Esophagus squamous epithelium (tissue), 5 donors: ENCODE measurements at places on chromosomes 16 and 17.

DNA sequence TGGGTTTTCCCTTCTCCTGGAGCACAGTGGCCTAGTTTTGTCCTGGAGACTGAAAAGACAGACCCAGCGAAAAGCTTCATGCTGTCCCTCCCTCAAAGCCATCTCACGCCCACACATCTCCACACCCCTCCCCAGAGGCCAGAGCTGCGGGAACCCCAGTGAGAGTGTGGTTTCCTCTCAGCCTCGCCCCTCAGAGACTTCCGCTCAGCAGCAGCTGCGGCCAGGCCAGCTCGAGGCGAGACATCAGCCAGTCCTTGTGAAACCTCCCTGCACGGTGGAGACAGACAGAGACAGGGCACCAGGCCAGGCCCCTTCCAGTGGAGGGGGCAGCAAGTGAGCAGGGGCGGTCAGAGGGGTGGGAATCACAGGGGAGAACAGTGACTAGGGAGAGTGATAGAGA is 77.0 kb upstream of the TNRC6C start:
- peak; percentile 50 for DNase-seq

DNA sequence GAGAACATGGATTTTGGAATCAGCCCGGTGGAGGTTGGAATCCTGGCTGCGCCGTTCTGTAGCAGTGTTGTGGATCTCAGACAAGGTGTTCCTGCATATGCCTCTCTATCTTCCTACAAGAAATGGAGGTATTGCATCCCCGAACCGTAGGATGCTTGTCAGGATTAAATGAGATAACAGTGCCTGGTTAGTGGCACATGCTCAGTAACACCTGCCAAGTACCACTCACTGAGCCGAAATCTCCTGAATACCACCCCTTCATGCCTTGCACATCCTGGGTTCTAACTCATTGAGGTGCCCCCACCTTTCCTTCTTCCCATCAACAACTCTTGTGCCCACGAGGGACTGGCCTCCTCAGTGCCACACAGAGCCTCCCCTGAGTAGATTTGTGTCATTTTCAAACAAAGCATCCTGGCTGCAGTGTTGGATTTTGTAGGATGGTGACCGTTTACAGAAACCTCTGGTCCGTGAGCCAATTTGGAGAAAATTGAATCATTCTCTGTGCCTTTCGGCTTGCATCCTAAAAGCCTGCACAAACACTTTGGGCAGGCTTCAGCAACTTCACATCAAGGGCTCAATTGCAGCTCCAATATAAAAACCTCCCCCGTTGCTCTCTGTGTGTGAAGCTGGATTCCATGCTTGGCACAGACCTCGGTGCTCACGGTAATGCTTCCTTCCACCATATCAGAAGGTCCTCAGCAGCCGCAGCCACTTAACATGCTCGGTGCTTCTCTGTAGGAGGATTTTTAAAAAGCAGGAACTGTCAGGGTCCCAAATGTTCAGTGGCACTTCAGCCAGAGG is 84.2 kb downstream of the WWOX start:
- DNase-seq, result no peak

GRCh38 chr17:28948873-28949184 is 2.5 kb downstream of the PHF12 start:
- no peak for DNase-seq

DNA sequence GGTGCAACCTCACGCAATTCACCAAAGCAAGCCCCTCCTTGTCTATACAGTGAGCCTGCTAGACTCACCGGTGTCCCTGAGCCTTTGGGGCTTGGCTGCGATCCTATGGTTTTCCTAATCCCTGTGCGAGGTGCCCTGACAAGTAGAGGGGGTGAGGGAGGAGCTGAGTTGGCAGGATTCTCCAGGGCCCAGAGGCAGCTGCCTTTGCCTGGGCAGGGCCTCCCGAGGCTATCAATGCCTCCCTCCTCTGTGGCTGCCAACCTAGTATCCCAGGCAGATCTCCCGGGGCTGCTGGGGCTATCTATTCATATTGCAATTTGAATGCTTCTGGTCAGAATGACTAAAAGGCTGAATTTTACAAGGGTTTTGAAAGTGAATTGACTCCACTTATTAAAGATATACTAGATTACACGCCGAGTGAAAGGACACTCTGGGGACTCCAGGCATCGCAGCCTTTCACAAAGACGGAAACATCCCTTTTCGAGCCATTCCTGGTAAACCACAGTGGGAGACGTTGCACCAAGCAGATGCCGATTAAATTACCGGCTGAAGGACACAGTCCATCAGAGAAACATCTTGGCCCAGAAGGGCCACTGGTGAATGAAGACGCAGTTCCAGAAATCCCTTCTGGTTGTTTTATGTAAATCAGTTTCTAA is 11.3 kb upstream of the PITPNM3 start:
- no peak for DNase-seq

- no peak for DNase-seq
These were observed 28.2 kb upstream of the CORO1A start for GRCh38 chr16:30155188-30155587.

DNA sequence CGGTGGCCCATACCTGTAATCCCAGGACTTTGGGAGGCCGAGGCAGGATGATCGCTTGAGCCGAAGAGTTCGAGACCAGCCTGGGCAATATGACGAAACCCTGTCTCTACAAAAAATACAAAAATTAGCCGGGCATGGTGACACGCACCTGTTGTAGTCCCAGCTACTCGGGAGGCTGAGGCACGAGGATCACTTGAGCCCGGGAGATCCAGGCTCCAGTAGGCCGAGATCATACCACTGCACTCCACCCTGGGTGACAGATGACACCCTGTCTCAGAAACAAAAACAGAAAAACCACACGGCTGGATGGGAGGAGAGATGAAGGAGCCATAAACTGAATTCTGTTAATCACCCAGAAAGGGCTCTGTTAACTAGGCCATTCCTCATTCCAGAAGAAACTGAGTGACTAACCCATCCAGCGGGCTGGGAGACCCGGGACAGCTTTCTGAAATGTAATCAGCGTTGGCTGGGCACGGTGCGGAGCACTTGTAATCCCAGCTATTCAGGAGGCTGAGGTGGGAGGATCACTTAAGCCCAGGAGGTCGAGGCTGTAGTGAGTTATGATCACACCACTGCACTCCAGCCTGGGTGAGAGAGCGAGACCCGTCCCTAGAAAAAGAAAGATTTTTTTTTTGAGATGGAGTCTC is 641 bp upstream of the NT5C3B start:
- DNase-seq, result no peak

DNA sequence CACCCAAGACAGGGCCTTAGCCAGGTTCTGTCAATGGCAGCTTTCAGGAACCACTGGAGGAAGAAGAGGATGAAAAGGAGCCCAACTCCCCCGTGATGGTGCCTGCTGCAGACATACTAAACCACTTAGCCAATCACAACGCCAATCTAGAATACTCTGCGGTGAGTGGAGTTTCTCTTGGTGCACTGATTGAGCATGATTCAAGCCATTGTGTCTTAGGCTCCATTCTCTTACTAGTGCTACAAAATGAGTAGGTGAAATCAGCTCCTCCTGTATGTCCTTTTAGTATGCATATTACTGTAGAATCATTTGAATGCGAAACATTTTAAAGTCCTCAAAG is 1.4 kb downstream of the SETD6 start:
- no peak for DNase-seq

DNA sequence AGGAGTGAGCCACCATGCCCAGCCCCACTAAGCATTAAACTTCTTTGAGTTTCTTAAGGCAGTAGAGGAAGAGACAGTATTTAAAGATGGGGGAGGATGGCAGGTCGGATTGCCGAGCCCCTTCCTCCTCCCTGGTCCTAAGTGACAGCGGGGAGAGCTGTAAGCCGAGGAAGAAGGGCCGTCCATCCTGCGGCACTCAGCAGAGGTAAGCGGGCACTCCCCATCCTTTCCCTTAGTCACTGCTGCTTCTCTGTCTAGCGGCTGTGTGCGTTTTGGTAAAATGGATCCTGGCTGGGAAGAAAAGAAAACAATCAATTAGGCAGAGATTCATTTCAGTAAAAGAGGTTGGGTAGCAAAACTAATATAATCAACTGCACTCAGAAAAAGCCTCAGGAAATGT is 13.9 kb downstream of the DNAAF1 start:
- no peak for DNase-seq

GRCh38 chr17:37714897-37715296 is 30.0 kb downstream of the HNF1B start:
- DNase-seq, result no peak

DNA sequence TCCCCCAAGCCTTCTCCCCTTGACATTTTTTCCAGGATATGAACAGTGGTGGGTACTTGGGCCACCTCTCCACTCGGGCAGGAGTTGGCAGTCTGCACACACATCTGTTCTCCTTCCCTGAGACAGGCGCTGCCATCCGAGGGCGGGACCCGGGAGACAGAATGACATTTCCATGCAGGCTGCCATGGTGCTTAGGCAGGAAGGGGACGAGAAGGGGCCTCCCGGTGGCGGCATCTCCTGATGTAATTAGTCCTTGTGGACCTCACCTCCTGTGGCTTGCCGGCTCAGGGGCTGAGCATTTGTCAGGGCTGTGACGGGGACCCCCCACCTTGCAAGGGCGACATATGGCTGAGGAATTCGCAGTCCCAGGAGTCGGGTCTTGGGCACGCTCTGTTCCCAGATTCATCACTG is 197.2 kb downstream of the FOXL1 start:
- no peak for DNase-seq

- no peak for DNase-seq
These were observed 7.7 kb upstream of the ENGASE start for GRCh38 chr17:79066963-79067362.
